ENCODE measurements at places on chromosomes 3 and 15. TPM values are rescaled to one million over a fixed set of nuclear protein-coding genes. Genes with fewer than 3 reads are reported as not detected.

LRRC15 gene
- not detected for total RNA-seq

GRCh38 chr3:137332297-137332696 lies 374.5 kb downstream of the IL20RB start:
- H3K36me3 ChIP-seq, result no peaks in the 10 kb centered on the region
- H3K27me3 ChIP-seq, result no peaks in the 10 kb centered on the region
- H3K4me3 ChIP-seq, result no peak overlapping the region

GRCh38 chr3:139935866-139936817 lies 1.2 kb downstream of the CLSTN2 start:
- peak; percentile 36 for DNase-seq
- no peaks in the 10 kb centered on the region for H3K27me3 ChIP-seq
- peak overlapping the region; percentile 38 for H3K4me3 ChIP-seq
- no peak overlapping the region for H3K27ac ChIP-seq
- H3K36me3 ChIP-seq, result no peaks in the 10 kb centered on the region

DNA sequence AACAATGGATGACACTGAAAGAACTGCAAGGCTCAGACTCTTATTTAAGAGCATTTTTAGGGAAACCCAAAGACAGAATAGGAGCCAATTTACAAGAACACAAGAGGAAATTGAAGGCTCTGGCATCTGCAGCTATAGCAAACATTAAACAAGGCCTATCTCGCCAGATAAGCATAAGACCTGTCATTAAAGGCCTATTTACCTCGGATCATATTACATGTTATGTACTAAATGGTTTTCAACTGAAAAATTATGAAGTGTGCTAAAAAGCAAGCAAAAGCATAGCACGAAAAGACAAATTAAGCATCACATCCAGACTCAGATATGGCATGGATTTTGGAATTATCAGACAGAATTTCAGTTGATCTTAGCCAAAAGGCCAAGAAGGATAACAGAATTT lies 617.1 kb downstream of the SQOR start:
- no peak overlapping the region for H3K27ac ChIP-seq
- no peaks in the 10 kb centered on the region for H3K27me3 ChIP-seq
- DNase-seq, result no peak
- H3K4me1 ChIP-seq, result no peaks in the 10 kb centered on the region
- H3K4me3 ChIP-seq, result no peak overlapping the region
- H3K36me3 ChIP-seq, result no peaks in the 10 kb centered on the region

ISLR gene
- total RNA-seq, result 165 TPM

GRCh38 chr3:56702490-56703315 lies 19.6 kb upstream of the TASOR start:
- H3K36me3 ChIP-seq, result no peaks in the 10 kb centered on the region
- no peak for DNase-seq
- no peaks in the 10 kb centered on the region for H3K4me1 ChIP-seq
- no peaks in the 10 kb centered on the region for H3K27me3 ChIP-seq

GPR62 gene
- not detected for total RNA-seq

DNA sequence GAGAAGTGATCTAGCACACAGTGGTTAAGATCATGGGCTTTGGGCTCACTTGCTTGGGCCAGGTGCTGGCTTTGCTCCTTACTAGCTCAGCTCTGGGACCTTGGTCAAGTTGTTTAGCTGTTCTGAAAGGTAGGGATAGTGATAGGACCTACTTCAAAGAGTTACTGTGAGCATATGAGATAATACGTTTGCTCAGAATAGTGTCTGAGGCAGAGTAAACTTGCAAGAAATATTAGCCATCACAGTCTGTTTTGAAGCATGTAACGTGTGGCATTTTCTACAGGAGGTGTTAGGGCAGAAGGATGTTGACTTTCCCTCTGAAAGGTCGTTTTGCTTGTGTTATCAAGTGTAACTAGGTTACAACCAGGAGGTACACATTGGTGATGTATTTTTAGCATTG lies 34.5 kb upstream of the NFKBIZ start:
- no peak overlapping the region for H3K27ac ChIP-seq
- peaks cover 29% of the 10 kb centered on the region for H3K36me3 ChIP-seq
- H3K4me1 ChIP-seq, result no peaks in the 10 kb centered on the region
- H3K4me3 ChIP-seq, result no peak overlapping the region
- no peak for DNase-seq

- peak overlapping the region; percentile 77 for H3K27ac ChIP-seq
- no peak for DNase-seq
- no peaks in the 10 kb centered on the region for H3K36me3 ChIP-seq
These were observed 36.2 kb upstream of the PLSCR2 start for GRCh38 chr3:146505516-146505915.

GRCh38 chr3:181457190-181457589 lies 254.5 kb upstream of the SOX2 start:
- no peaks in the 10 kb centered on the region for H3K27me3 ChIP-seq
- no peak for DNase-seq
- H3K4me1 ChIP-seq, result no peaks in the 10 kb centered on the region
- H3K4me3 ChIP-seq, result no peak overlapping the region
- no peak overlapping the region for H3K27ac ChIP-seq

CAMK1 gene
- total RNA-seq, result 75.1 TPM

CA12 gene
- total RNA-seq, result 1.8 TPM

LPP gene
- total RNA-seq, result 183 TPM

- H3K27me3 ChIP-seq, result no peaks in the 10 kb centered on the region
- no peak overlapping the region for H3K4me3 ChIP-seq
- no peaks in the 10 kb centered on the region for H3K4me1 ChIP-seq
- DNase-seq, result no peak
- H3K36me3 ChIP-seq, result no peaks in the 10 kb centered on the region
- H3K27ac ChIP-seq, result no peak overlapping the region
These were observed 2.5 kb upstream of the GANC start for GRCh38 chr15:42270551-42270950.

RASGRF1 gene
- total RNA-seq, result 0.42 TPM

DNA sequence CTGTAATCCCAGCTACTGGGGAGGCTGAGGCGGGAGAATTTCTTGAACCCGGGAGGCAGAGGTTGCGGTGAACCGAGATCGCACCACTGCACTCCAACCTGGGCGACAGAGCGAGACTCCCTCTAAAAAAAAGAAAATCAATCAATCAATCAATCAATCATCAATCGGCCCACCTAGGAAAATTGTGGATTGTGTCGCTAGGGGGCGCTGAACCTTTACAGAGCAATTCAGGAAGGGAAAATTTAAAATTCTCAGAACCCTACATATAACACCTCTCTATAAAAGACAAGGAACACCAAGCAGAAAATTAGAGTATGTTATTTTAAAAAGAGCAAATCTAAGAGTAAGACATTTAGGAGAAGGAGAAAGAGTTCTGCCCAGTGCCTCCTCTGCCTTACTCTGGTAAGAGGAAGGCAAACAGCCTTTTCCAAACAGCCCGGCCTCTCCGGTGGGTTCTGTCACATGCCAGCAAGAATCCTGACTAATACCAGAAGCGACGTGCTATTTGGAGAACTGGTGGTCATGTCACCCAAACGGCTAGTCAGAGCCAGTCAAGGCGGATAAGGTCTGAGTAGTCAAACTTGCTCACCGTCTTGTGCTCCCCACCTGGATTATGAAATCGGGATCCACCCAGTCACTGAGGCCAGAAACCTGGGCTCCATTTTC lies 22.3 kb upstream of the SMCO1 start:
- H3K27ac ChIP-seq, result no peak overlapping the region

GRCh38 chr3:53989946-53990345 lies 98.3 kb upstream of the SELENOK start:
- no peak overlapping the region for H3K27ac ChIP-seq
- H3K4me1 ChIP-seq, result no peaks in the 10 kb centered on the region
- no peaks in the 10 kb centered on the region for H3K27me3 ChIP-seq
- DNase-seq, result no peak
- H3K36me3 ChIP-seq, result no peaks in the 10 kb centered on the region

DNA sequence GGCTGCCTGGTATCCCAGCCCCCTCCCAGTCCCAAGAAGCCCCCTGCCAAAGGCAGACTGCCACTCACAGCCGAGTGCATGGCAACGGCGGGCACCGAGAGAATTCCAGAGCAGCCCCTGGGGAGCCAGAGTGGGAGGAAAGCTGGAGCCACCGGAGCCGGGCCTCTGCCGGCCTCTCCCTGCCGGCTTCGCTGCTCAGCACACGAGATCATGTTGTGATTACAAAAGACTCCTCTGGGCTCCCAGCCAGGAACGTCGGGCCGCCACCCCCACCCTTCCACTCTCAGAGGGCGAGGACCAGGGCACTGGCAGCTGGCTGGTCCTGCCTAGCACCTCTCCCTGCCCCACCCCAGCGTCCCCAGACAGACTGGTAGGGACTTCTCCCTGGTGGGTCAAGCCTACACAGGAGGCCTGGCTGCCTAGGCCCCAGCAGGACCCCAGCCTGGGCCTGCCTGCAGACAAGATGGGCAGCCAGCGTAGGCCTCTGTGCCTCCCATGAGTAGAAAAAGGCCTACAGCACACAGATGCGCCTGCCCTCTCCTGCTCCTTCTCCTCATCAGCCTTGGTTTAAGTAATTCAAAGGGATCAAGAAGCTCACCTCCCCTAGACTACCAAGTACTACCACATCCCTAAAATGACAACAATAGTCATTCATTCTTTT lies at the start of gene CCDC9B:
Gene CCDC9B, minus strand, starts transcription at position 200 of the 661 bp plus-strand sequence. Its CDS starts 120 bp downstream, at position 80.
- H3K36me3 ChIP-seq, result peaks cover 13% of the 10 kb centered on the region
- H3K27ac ChIP-seq, result peak within 1 kb of the TSS; percentile 85
- H3K27me3 ChIP-seq, result no peaks in the 10 kb centered on the region

- no peak for DNase-seq
- no peak overlapping the region for H3K4me3 ChIP-seq
- peaks cover 13% of the 10 kb centered on the region for H3K4me1 ChIP-seq
- no peaks in the 10 kb centered on the region for H3K27me3 ChIP-seq
- H3K36me3 ChIP-seq, result no peaks in the 10 kb centered on the region
These were observed 44.6 kb downstream of the CMTM6 start for GRCh38 chr3:32457971-32458471.

GRCh38 chr15:96363707-96364106 lies 33.2 kb downstream of the NR2F2 start:
- peak overlapping the region; percentile 100 for H3K27ac ChIP-seq
- H3K27me3 ChIP-seq, result no peaks in the 10 kb centered on the region
- no peak for DNase-seq
- H3K4me3 ChIP-seq, result no peak overlapping the region

DNA sequence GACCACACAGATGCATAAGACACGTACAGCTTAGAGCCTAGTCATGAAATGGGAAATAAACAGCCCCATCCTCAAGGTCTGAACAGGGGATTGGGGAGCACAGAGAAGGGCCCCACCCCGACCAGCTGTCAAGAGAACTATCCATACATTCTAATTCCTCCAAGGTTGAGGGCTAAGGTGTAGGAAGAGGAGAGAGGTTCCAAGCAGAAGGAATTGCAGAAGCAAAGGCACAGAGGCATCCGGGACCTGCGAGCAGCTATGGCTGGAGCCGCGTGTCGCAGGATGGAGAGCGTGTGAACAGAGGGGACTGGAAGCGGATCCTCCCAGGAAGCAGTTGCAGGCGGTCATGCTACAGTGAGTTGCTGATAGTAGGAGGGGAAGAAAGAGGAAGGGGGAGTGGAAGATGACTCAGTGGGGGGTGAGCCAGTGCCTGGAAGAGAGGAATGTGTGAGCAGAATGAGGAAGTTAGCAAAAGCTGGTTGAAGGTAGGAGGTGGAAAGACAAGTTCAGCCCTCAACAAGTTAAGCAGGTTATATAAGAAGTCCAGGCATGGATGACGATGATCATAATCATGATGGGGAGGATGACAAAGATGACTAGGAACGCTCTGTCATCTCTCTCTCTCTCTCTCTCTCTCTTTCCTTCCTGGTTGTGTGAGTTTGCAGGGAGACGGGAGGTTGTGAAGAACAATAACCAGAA lies 89.7 kb downstream of the LIPC start:
- DNase-seq, result peak; percentile 24
- no peak overlapping the region for H3K27ac ChIP-seq
- H3K36me3 ChIP-seq, result no peaks in the 10 kb centered on the region
- H3K27me3 ChIP-seq, result no peaks in the 10 kb centered on the region
- peaks cover 37% of the 10 kb centered on the region for H3K4me1 ChIP-seq
- no peak overlapping the region for H3K4me3 ChIP-seq

SYNPR gene
- not detected for total RNA-seq

- no peak for DNase-seq
- H3K4me1 ChIP-seq, result no peaks in the 10 kb centered on the region
- H3K27ac ChIP-seq, result no peak overlapping the region
- H3K36me3 ChIP-seq, result no peaks in the 10 kb centered on the region
These were observed 68.4 kb downstream of the HES1 start for GRCh38 chr3:194204042-194204987.

- no peak overlapping the region for H3K4me3 ChIP-seq
- no peaks in the 10 kb centered on the region for H3K36me3 ChIP-seq
- no peak for DNase-seq
- no peaks in the 10 kb centered on the region for H3K4me1 ChIP-seq
These were observed 178.3 kb downstream of the IGF1R start for GRCh38 chr15:98826658-98827057.

MITF gene
- total RNA-seq, result 26.9 TPM

ACOX2 gene
- 43.1 TPM for total RNA-seq

DNA sequence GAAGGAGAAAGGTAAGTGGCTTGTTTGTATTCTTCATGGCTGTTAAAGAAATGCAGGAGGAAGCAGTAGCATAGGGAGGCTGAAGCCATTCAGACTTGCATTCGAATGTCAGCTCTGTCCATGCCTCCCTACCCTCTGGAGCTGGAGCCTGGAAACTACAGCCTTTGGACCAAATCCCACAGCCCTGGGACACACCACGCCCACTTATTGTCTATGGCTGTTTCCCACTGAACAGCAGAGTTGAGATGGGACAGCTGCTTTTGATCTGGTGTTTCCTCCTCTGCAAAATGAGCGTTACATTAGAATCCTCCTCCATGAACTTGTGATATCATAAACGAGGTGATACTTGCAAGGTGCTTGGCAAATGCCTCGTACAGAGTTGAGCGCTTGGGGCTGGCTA lies 3.6 kb downstream of the FAM107A start:
- H3K27ac ChIP-seq, result peak overlapping the region; percentile 90
- no peak for DNase-seq
- peaks cover 5% of the 10 kb centered on the region for H3K4me1 ChIP-seq
- no peaks in the 10 kb centered on the region for H3K36me3 ChIP-seq

GRCh38 chr3:157948605-157949383 lies 157.4 kb downstream of the SHOX2 start:
- H3K36me3 ChIP-seq, result no peaks in the 10 kb centered on the region
- H3K4me1 ChIP-seq, result peaks cover 9% of the 10 kb centered on the region
- H3K27ac ChIP-seq, result no peak overlapping the region
- H3K27me3 ChIP-seq, result no peaks in the 10 kb centered on the region

DNA sequence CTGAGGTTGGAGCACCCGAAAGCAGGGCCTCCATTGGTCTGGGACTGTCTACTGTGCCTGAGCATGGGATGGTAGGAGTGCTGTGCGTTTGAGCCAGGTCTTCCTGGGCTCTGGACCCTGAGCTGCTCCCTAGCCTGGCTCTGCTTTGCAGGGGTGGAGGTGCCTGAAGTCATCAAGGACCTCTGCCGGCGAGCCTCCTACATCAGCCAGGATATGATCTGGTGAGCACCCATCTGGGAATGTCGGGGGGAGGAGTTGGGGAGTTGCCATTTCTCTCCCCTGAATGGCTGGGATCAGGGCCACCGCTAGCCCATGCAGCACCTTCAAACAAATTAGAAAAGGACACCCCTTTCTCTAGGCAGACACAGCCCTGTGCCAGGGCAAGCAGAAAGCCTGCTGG lies 20.7 kb downstream of the DUOX1 start:
- no peaks in the 10 kb centered on the region for H3K4me1 ChIP-seq
- peaks cover 23% of the 10 kb centered on the region for H3K36me3 ChIP-seq
- H3K27me3 ChIP-seq, result no peaks in the 10 kb centered on the region
- no peak overlapping the region for H3K27ac ChIP-seq

- no peak overlapping the region for H3K27ac ChIP-seq
- H3K4me1 ChIP-seq, result peaks cover 28% of the 10 kb centered on the region
- H3K27me3 ChIP-seq, result peaks cover 38% of the 10 kb centered on the region
These were observed 4.0 kb downstream of the SPSB4 start for GRCh38 chr3:141055136-141055535.

All from tibial nerve (tissue), 4 donors.